T-helper 1 cell (primary cell): ENCODE measurements at places on chromosomes 3 and 15.
A peak's percentile ranks its signal among the peaks of the same experiment; 100 is the strongest.

DNA sequence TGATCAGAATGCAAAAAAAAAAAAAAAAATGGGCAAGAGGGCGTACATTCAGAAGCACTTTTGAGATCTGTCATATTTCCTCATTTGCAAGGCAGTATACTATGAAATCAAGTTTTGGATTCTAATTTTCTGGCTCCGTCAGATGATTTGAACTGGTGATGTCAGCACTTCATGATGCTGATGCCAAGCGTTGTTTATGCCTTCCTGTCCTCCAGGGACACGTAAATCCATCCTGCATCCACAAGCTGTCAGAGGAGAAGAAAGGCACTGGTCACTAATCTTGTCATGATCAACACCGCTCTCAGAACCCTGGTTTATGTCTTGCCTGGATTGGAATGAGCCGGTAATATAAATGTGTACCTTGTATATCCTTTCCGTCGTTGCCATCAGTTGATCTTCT, 152.1 kb upstream of the EPHA3 start:
- DNase-seq = no peak

DNA sequence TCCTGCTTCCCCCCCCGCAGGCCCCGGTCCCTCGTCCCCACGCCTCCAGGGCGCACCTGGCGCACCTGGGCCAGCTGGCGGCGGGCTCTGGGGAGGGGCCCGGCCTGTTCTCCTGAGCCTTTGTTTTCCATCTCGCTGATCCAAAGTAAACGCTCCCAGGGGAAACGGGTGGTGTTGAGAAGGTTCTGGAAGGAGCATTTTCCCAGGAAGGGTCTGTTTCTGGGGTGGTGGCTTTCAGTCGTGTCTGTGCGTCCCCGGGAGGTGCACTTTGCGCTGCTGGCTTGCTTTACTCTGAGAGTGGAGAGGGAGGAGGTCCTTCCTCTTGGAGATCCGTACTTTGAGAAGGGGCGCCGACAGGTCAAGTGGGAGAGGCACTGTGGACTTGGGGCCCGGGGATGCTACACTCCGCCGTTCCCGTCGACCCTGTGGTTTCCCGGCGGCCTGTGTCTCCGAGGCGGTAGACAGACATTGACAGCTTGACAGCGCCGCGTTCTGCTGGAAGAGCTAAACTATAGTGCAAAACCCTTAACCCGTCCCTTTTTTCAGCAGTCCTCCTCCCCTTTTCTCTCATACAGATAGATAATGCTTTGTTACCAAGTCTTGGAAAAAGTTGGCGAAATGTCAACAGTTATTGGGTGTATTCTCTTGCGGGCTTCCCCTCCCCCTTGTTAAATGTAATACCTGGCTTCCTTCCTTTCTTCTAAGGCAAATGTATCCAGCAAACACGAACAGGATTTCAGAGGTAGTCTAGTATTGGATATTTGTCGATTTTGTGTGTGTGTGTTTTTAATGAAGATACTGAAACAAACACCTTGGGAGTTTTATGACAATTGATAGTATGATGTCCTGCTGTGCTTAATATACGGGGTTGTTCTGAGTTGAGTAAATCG, 6.5 kb downstream of the TPM1 start:
- DNase-seq = no peak

DNA sequence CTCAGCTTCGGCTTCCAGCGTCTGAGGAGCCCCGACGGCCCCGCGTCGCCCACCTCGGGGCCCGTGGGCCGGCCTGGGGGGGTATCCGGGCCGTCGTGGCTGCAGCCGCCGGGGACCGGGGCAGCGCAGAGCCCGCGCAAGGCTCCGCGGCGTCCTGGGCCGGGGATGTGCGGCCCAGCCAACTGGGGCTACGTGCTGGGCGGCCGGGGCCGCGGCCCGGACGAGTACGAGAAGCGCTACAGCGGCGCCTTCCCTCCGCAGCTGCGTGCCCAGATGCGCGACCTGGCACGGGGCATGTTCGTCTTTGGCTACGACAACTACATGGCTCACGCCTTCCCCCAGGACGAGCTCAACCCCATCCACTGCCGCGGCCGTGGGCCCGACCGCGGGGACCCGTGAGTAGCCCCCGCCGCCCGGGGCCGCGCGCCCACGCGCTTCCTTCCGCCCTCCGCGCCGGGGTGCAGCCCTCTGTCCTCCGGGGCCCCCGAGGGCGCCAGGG, 462 bp downstream of the EDEM1 start:
- DNase-seq = peak; percentile 16

GRCh38 chr3:23068016-23068728, 135.0 kb upstream of the UBE2E2 start:
- no peak for DNase-seq

GRCh38 chr3:128376516-128376915, 90.2 kb downstream of the DNAJB8 start:
- DNase-seq = no peak
